ENCODE measurements at places on chromosomes 1 and 21. TPM values are rescaled to one million over a fixed set of nuclear protein-coding genes. Genes with fewer than 3 reads are reported as not detected.

OR2T34 gene
- total RNA-seq, result not detected

- no peak for DNase-seq
Observed at GRCh38 chr1:59105548-59106507, 191.1 kb upstream of the FGGY start.

DNA sequence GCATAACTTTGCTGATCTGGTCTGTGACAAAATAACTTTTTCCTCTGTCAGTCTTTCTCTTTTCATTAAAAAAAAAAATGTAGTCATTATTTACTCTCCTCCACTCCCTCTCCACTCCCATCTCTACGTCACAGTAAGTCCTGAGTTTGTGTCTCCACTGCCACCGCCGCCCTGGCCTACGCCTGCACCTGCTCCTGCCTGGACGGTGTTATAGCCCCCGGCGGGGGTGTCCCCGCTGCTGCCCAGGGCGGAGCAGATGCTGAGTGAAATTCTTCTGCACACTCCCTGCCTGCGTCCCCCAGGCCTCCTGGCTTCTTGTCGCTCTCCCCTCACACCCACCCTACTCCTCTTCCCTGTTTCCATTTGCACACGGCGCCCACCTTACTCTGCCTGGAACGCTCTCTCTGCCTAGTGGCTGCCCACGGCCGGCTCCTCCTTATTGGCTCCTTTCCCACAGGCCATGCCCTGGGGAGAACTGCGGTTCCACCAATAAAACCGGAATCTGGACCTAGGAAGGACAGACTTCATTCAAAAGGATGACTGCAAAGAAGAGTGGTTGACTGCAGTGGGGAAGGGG is 55.2 kb upstream of the C1orf174 start:
- DNase-seq, result no peak

DCDC2B gene
- total RNA-seq, result not detected

DNA sequence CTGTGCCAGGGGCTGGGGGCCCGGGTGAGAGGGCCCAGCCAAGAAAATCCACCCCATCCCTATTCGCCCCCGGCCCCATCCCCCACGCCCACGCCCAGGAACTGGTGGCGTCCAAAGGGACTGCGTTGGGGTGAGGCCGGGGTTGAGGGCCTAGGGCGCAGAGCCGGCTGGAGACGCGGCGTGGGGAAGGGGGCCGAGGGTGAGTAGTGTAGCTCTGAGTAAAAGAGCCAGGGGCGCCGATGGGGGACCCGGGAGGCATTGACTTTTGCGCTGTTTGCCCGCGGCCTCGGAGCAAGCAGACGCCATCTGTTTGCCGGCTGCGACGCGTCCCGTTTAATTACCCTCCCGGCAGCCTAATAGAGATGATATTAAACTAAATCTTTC is 3.5 kb upstream of the DMRTA2 start:
- DNase-seq, result no peak

GRCh38 chr1:40851643-40852042 is 10.5 kb downstream of the CITED4 start:
- no peak for DNase-seq

OLIG2 gene
- not detected for total RNA-seq

- peak; percentile 3 for DNase-seq
Observed at GRCh38 chr1:14983277-14983676, 170.3 kb upstream of the TMEM51 start.

DNA sequence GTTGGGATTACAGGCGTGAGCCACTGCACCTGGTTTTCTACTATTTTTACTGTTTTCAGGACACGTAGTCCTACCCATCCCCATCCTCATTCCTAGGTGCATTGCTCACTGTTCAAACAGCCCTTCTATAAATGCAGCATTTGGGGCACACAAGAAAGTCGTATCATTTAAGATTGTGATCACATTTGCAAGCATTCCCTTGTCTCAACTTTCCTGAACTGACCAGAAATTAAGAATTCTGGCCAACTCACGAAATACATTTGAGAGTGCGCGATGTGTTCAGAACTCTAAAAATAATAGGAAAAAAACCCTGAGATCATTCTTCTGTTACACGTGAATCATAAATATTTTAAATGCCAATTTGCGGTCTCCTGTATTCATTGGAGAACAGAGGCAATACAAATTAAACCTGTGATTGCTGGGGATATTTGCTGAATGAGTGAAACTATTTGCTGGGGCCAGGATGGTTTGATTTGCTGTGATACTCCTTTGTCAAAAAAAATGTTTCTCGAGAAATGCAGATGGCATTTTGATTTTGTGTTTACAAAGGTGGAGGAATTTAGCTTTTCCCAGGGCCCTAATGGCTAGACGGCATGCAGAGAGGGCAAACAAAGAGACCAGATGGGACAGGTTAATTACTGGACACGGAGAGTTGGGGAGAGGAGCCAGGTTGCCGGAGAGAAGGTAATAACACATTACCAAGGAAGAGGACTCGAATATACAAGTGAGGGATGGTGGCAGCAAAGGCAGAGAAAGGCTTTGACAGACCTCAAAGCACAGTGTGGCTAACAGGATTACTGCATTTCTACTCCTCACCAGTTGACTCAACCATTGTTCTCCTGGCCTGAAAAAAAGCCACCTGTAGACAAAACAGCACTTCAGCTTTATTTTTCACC is 38.4 kb downstream of the STPG1 start:
- peak; percentile 92 for DNase-seq

SEMA6C gene
- 2.0 TPM for total RNA-seq

DNA sequence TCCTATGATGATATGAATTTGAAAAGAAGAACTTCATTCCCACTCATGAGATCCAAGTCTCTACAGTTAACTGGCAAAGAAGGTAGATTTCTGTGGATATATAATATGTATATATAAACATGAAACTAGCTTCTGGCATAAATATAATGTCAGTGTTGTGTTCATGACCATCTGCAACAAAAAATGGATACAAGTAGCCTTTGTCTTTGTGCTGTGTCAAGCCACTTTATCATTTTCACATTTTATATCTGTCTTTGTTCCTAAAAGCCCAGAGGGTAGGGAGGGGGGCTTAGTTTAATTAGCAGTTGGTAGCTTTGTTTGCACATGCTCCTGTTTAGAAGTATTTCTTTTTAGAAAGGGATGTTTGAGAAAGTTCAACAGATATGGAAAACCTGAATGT is 56.2 kb upstream of the FASLG start:
- DNase-seq, result no peak

DNA sequence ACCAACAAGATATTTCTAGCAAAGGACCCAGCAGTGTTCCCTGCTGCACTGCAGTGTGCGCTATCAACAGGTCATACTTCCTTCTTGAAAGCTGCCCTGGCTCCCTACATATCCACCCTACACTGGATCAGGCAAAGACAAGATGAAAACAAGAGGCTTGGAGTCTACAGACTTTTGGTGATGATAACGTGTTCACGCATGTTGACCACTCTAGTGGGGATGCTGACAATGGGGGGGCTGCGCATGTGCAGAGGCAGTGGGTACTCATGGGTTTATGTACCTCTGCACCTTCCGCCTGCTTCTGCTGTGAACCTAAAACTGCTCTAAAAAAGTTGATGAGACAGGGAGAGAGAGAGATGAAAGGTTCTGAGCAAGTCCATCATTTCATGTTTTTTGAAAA is 5.5 kb downstream of the ENO1 start:
- no peak for DNase-seq

GRCh38 chr1:212188599-212189351 is 96.4 kb upstream of the PPP2R5A start:
- no peak for DNase-seq

GRCh38 chr1:79255421-79255820 is 248.9 kb upstream of the ADGRL4 start:
- peak; percentile 64 for DNase-seq

DNA sequence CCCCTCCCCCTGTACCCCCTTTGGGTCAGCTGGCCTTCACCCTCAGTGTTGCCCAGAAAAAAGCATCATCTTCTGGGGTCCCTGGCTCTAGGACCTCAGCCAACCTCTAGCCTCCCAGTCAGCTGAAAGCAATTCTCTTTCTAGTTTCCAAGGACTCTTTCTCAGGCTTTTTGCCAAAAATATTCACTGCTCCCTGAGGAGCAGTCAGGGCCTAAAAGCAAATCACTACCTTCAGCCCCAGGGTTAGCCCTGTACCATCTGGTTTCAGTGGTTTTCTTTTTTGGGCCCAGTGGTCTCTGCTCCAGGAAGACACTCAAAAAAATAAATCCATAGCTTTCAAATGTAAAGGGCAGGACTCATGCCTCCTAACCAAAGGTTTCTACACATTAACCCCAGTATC is 3.1 kb upstream of the LMOD1 start:
- no peak for DNase-seq

DNA sequence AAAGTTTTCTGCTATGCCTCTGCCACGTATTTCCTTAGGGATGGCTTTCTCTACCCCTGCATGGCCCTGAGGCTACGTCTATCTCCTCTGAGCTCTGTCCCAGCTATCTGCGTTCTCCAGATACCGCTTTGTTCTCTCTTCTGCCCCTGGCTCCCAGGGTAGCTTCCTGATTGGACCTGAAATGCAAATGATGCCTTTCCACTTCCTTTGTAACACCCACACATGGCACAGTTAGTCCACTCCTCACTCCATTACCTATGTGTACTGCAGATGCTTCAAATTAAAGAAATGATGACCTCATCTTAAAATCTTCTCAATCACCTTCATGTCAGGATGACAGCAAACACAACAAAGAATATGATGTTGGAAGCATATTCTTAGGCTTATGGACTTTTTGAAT is 138.6 kb upstream of the POGK start:
- no peak for DNase-seq

GRCh38 chr1:144551543-144552424 is 40.9 kb upstream of the PPIAL4F start:
- no peak for DNase-seq

DNAJC28 gene
- 0.44 TPM for total RNA-seq

- DNase-seq, result no peak
Observed at GRCh38 chr21:32143241-32143939, 135.5 kb downstream of the MIS18A start.

DESI2 gene
- 81.8 TPM for total RNA-seq
